ENCODE measurements at places on chromosomes 16 and 17.

- DNase-seq, result no peak
Observed at GRCh38 chr17:73427198-73427597, 115.4 kb upstream of the CDC42EP4 start.

DNA sequence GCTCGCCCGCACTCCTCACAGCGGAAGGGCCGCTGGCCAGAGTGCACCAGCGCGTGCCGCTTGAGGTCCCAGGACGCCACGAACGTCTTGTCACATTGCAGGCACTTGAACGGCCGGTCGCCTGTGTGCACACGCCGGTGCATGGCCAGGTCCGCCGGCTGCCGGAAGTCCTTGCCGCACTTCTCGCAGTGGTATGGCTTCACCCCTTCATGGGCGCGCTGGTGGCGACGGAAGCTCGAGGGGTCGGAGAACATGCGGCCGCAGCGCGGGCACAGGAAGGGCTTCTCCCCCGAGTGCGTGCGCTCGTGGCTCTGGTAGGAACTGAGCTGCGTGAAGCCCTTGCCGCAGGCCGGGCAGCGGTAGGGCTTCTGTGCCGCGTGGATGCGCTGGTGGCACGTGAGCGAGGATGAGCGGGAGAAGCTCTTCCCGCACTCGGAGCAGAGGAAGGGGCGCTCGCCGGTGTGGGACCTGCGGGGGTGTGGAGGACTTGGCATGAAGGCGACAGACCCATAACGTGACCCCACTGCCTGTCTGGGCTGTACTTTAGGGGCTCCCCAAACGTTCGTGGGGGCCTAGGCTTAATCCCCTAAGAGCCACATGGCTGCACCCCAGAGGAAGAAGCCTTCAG lies 12.1 kb downstream of the ZNF668 start:
- DNase-seq, result no peak

DNA sequence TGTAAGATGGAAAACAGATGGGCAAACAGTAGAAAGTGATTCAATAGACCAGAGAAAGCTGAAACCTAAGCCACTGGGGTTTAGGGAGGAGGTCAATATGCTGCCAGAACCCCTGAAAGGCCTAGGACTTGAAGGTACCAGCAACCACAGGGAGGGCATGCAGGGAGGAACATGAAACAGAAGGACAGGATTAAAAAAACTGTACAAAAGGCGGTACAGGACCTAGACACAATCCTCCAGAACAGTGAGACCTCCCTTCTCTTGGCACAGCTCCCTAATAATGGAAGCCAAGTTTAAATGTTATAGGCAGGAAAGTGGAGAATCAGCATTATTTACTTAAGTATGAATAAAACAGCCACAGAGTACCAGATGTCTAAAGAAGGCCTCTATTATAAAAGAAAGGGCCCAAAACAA lies 105.5 kb downstream of the SPAG9 start:
- no peak for DNase-seq

DNA sequence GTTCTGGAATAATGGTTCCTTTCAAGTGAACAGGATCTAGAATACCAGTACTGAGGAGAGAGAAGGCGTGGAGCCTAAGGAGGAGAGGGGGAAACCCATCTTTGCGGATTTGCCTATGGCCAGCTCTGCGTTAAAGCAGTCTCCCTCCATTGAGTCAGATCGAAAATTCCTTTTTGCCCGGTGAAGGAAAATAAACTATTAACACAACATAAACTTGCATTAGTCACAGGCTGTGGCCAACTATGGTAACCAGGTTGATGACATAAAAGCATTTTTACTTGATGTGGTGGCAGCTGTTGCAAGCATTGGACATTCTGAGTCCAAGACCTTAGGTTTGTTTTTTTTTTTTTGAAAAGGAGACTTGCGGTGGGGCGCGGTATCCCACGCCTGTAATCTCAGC lies 8.9 kb downstream of the LDAF1 start:
- no peak for DNase-seq

GRCh38 chr17:74325376-74325742 lies 667 bp upstream of the KIF19 start:
- DNase-seq, result no peak

DNA sequence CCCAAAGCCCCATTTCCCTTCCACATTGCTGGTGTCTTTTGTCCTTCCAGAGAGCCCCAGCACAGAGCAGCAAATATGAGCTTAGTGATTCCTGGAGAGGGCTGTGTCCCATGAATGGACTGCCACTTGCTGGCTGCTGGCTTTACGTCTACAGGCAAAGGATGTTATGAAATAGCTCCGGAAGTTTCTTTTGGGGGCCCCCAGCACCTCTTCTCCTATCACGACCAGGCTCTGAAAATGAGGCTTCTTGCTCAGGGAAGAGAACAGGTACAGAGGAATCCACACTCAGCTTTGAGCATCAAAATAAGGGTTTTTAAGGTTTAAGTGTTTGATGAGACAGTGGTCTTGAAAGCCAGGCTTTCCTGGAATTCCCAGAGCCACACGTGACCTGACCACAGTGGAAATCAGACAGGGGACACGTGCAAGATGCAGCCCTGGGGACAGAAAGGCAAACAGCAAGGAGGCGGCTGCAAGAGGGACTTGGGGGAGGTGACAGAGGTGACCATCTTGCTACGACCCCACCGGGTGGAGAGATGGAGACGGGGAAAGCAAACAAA lies 58.1 kb downstream of the ZDHHC7 start:
- no peak for DNase-seq

- DNase-seq, result no peak
Observed at GRCh38 chr17:75829747-75830146, 14.5 kb downstream of the UNC13D start.

GRCh38 chr16:79508294-79508693 lies 92.2 kb downstream of the MAF start:
- no peak for DNase-seq

DNA sequence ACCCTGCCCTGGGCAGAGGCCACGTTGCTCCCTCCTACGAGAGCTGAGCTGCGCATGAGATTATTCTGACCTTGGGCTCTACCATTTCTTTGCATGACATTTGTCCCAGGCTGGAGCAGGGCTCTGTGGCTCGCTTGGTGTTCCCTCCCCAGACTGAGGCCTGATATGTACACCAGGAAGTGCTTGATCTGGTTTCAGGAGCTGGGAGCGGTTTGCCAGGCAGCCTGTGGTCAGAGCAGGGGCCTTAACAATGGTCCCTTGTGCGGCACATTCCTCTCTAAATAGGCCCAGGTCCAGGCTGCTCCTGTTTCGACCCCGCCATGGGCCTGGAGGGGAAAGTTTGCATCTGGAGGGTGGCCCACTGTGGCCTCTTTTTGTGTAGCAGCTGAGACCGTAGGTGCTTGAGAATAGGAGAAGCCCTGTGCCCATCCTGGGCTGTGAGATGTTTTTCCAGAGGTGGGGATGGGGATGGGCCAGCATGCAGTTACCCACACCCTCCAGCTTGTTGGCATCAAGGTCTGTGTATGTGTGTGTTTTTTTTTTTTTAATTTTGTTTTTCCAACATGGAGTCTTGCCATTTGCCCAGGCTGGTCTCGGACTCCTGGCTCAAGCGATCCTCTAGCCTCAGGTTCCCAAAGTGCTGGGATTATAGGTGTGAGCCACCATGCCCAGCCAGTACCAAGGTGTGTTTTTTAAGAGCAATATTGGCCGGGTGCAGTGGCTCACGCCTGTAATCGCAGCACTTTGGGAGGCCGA lies 253.9 kb downstream of the SEC14L1 start:
- DNase-seq, result no peak

GRCh38 chr17:82112181-82112913 lies 14.3 kb upstream of the FASN start:
- no peak for DNase-seq

- DNase-seq, result no peak
Observed at GRCh38 chr16:10681310-10682308, 13.1 kb downstream of the TEKT5 start.

GRCh38 chr16:79864781-79865391 lies 264.3 kb upstream of the MAF start:
- DNase-seq, result no peak

- DNase-seq, result no peak
Observed at GRCh38 chr16:27508476-27508875, 41.2 kb downstream of the GTF3C1 start.

- DNase-seq, result no peak
Observed at GRCh38 chr17:13775450-13775849, 173.7 kb upstream of the HS3ST3A1 start.

GRCh38 chr16:79598348-79599181 lies 2.0 kb downstream of the MAF start:
- DNase-seq, result peak; percentile 48

GRCh38 chr16:63365649-63366304 lies 1329.5 kb upstream of the CDH8 start:
- DNase-seq, result no peak

DNA sequence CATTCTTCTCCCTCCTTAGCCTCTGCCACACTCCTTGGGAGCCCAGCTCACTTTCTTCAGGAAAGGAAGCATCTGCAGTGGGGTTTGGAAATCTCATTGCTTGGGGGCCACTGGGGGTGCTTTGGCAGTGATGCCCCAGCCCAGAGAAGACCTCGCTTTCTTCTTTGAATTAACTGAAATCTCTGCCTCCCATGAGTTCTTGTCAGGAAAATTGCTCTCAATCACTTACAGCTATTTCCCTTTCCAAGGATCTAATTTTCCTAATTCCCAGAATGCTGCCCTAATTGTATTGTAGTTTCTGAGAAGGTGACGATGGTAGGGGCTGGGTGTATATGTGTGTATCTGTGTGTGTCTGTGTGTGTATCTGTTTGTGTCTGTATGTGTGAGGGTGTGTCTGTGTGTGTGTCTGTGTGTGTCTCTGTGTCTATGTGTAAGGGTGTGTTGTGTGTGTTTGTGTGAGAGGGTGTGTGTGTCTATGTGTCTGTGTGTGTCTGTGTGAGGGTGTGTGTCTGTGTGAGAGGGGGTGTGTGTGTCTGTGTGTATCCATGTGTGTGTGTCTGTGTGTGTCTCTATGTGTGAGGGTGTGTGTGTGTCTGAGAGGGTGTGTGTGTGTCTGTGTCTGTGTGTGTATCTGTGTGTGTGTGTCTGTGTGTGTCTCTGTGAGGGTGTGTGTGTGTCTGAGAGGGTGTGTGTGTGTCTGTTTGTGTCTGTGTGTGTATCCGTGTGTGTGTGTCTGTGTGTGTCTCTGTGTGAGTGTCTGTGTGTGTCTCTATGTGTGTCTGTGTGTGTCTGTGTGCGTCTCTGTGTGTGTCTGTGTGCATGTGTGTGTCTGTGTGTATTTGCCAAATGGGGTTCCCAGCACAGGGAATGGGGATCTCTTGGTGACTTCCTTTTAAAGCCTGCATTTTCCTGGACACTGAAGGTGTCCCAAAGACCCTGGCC lies 83.5 kb upstream of the DNAJA2 start:
- no peak for DNase-seq

DNA sequence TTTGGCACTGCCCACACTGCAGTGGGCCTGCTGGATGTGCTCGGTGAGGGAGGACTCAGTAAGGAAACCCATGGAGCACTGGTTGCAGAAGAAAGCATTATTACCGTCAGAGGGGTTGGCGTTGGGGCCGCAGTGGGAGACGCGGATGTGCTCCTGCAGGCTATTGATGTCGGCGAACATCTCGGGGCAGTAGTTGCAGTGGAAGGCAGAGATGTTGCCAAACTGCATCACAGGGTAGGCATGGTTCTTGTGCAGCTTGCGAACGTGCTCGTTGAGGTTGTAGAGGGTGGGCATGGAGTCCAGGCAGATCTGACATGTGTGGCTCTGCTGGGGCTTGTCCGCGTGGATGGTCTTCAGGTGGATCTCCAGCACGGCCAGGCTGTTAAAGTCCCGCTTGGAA lies 218.4 kb downstream of the ZNF423 start:
- DNase-seq, result no peak

GRCh38 chr17:2058586-2059546 lies 4.0 kb downstream of the HIC1 start:
- DNase-seq, result peak; percentile 64

DNA sequence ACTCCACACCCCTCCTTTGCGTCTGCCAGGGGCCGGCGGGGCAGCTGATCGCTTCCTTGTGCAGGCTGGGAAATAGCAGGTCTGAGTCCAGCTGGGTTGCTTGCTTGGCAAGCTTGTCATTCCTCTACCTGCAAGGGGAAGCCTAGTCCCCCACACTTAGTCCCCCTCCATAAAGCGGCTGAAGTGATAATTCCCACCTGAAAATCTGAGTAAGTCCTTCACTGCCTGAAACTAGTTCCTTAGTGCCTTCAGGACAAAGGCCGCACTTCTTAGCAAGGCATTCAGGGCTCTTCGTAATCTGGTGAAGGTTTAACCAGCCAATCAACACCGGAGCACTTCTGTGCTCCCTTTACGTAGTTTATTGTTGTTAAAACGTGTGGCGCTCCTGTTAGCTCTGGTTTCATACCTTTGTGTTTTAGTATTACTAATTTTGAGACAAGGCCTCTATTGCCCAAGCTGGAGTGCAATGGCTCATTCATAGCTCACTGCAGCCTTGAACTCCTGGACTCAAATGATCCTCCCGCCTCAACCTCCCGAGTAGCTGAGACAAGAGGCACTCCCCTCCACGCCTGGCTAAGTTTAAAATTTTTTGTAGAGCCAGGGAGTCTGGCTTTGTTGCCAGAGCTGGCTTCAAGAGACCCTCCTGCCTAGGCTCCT lies 817 bp downstream of the PSKH1 start:
- DNase-seq, result no peak

DNA sequence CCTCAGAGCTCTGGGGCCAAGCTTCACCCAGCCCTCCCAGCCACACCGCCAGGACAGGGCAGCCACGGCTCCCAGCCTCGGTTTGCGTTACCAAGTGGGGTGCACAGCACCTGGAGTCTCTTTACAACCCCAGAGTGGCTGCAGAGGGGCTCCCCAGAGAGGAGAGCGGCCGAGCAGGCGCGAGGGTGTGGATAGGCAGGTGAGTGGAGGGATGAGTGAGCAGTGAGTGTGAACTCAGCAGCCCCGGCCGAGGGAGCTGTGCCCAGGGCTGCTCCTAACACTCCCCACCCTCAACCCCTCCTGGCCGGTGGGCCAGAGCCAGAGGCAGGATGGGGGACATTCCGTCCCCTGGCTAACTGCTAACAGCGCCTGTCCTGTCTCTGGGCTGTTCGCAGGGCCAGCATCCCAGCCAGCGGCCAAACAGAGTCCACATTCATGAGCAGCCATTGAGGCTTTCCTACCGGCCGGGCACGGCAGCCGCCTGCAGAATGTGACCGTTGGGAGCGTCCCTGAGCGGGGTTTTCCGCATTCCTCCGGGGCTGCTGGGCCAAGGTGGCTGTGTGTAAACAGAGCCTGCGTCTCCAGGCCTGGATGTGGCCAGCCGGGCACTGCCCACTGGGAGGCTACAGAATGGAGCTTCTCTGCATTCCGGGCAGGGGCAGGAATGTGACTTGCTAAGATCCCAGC lies 5.3 kb downstream of the ZNF469 start:
- no peak for DNase-seq

GRCh38 chr17:17795296-17795695 lies 41.5 kb downstream of the SREBF1 start:
- no peak for DNase-seq
